ENCODE measurements at places on chromosomes 2 and 18.

DNA sequence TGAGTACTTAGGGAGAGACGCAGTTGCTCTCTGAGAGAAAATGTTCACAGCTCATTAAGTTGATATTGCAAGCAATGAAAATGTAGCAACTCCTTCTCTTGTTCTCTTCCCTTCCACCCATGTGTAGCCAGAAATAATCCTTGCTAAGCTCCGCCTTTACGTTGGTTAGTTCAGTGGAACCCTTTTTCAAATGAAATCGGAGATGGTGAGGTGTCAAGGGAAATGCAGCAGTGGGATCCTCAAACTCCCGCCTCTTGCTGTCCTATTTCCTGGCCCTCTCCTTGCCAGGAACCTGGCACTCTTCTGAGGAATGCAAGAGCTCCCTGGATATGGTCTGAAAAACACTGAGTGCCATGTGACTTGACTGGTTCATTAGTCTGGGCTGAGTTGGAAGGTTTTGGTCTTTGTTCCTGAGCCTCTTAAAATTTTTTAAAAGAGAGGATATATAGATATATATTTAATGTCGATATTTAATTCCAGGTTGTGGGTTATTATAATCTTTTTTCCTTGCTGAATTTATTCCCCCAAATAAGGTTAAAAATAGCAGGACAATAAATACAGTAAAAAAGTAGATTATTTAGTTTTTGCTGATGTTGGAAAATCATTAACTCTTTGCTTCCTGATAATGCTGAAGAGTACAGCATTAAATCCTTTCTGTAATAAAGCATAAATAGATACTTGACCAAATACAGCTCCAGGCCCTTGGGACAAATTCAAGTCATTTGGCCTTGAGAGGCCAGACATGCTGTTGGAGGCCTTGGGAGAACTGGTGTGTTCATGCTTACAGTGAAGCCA is 116.2 kb downstream of the EML6 start:
- DNase-seq = no peak

DNA sequence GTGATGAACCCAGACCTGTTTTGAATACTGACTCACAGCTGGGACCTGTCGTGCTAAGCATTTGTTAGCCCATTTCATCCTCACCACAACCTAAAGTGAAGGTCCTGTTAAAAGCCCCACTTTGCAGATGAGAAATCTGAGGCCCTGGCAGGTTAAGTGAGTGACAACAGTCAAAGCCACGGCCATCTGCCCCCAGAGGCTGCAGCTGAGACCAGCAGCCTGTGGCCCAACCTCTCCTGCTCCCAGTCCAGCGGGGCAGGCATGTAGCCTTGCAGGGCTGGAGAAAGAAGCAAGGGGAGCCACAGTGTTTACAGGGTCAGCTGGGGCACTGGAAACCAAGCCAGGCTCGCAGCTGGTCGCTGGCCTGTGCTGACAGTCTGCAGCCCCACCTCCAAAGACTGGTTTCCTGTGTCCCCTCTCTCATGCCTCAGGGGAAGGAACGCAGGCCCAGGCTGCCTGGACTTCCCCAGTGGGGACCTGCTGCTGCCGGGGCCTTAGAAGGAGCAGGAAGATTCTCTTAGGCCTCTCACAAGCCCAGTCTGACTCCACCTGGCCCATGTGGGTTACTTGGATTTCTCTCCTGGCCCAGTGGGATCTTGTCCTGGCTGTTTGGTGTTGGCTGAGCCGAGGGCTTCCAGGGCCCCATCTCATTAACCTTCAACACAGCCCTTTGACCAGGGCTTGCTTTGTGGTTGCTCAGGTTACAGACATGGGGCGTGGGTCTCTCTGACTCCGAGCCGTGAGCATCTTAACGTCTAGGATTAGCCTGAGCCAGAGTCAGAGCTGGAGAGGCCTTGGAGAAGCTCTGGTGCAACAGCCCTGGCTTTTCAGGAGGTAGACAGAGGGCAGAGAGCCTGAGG is 1.7 kb downstream of the INPP5D start:
- no peak for DNase-seq

- DNase-seq = no peak
Measured at GRCh38 chr2:237205043-237205541, 119.4 kb downstream of the COPS8 start.

- DNase-seq = no peak
Measured at GRCh38 chr2:85522090-85522647, 16.8 kb upstream of the MAT2A start.

Measured in NCI-H187 treated with DMSO at 0.1 percent for 48 hours (cell line).